GM04504 (cell line): ENCODE measurements at places on chromosomes 7 and 10.
A peak's percentile ranks its signal among the peaks of the same experiment; 100 is the strongest.

DNA sequence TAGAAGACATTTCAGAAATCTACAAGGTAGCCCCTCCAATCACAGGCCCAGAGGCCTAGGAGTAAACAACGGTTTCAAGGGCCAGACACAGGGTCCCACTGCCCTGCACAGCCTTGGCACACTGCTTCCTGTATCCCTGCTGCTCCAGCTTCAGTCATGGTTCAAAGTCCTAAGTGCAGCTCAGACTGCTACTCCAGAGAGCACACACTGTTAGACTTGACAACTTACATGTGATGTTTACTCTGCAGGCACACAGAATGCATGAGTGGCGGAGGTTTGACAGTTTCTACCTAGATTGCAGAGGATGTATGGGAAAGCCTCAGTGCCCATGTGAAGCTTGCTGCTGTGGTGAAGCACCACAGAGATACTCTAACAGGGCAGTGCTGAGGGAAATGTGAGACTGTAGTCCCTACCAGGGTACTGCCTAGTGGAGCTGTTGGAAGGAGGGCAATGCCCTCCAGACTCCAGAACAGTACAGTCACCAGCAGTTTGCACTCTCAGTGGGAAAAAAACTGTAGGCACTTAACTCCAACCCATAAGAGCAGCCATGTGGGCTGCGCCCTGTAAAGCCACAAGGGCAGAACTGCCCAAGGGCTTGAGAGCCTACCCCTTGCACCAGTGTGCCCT, 270.0 kb downstream of the ZWINT start:
- no peak for DNase-seq

GRCh38 chr7:135919071-135919841, 57.9 kb downstream of the MTPN start:
- no peak for DNase-seq

DNA sequence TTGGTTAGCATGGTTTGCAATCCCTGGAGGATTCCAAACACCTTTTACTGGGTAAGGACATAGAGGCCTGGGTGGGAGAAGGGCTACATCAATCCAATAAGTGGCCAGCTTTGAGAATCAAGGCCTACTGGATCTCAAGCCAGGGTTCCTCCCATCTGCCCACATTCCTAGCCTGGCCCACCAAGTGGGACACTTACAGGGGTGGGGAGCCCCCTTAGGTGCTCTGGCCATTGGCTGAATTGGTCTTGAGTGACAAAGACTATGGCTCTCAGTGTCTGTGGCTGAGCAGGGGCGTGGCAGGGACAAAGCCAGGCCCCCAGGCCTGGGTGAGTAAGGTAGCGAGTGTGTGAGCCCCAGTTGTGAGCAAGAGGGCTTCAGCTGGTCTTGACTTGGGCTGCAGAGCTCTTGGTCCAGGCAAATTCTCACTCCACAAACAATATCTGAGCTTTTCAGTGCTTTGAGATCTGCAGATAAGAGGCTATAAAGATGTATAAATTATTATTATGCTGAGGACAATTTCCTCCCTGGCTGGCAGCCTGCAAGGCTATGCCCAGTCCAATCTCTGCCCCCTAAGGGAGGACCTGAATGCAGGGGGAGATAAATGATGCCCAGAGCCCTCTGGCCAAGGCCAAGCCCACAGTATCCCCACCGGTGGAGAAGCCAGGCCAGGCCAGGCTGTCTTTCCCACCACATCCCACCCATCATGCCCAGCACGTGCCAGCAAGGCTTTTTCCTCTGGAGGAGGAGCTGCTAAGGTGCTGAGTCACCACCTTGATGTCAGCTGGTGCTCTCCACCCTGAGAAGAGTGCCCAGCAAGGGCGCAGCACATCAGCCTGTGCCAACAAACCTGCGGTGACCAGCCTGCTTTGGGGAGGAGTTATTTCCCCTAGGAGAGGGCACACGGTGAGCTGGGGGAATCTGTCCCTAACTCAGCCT, 80.7 kb upstream of the DUSP5 start:
- DNase-seq = no peak

GRCh38 chr7:55240418-55241142, 124.6 kb upstream of the LANCL2 start:
- DNase-seq = no peak

GRCh38 chr10:29535012-29535777, 99.6 kb downstream of the SVIL start:
- peak; percentile 74 for DNase-seq

DNA sequence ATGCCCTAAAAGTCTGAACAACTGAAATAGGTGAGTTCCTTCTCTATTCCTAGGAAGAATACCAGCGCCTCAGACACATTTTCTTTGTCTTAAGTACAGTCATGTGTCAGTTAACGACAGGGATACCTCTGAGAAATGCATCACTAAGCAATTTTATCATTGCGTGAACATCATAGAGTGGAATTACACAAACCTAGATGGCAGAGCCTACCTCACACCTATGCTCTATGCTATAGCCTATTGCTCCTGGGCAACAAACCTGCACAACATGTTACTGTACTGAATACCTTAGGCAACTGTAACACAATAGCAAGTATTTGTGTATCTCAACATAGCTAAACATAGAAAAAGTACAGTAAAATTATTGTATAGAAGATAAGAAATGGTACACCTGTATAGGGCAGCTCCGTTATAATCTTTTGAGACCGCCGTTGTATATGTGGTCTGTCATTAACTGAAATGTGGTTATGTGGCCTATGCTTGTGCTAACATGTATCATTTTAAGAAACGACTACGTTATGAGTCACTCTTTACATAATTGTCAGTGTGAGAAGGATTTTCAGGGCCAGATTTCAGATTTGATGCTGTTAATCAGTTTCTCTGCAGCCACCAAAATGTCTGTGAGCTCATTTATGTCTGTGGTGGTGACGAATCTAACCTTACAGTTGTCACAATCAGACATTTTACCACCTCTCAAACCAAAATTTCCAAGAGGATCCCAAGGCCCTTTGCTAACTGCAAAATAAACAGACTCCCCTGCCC, 66.1 kb upstream of the STK17A start:
- no peak for DNase-seq

- DNase-seq = peak; percentile 24
These were observed 119.6 kb downstream of the PRKAG2 start for GRCh38 chr7:151757274-151757673.

DNA sequence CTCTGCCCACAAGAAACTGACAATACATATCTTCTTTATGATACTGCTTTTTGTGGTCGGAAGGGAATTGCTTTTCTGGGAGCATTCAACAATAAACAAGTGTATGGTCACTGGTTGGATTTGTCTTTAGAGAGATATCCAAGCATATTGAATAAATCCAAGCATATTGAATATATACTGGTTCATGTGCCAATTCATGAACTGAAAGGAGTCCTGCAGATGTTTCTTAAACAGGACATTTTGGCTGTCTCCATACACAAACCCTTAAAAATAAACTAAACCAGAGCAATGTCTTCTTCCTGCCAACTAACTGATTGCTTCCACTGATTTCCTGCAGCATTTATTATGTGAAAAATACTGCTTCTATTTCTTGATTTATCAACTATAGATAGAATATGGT, 173.9 kb downstream of the FOXP2 start:
- DNase-seq = no peak

- DNase-seq = no peak
These were observed 28.9 kb upstream of the RBM20 start for GRCh38 chr10:110615057-110615747.

DNA sequence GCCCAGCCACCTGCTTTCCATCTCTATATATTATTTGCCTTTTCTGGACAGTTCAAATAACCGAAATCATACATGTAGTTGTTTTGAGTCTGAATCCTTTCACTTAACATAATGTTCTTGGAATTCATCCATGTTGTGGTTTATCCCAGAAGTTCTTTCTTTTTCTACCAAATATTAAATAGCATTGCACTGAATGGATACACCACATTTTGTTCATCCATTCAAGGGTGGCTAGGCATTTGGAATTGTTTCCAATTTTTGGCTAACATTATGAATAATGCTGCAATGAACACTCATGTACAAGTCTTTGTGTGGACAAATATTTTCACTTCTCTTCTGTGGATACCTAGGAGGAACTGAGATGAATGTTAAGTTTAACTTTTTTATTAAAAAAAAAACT, 18.0 kb downstream of the DNAJC1 start:
- DNase-seq = no peak

DNA sequence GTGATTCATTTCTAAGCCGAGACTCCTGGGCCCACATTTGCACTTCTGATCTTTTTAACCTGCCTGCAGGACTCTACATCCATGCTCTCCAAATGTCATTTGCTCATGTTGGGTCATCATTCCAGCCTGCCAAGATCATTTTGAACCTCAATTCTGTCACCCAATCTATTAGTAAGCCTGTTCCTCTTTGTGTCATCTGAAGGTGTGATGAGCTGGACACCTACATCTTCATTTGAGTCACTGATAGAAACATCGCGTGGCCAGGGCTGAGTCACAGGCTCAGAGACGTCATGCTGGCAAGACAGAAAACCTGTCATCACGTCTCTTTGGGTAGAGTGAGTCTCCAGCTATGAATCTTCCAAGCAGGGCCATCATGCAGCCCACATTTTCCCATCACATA, 65.3 kb upstream of the SLF2 start:
- no peak for DNase-seq

GRCh38 chr10:71462062-71462935, 65.6 kb downstream of the CDH23 start:
- DNase-seq = no peak

- DNase-seq = no peak
These were observed 66.0 kb upstream of the FHIP2A start for GRCh38 chr10:114755537-114755936.

DNA sequence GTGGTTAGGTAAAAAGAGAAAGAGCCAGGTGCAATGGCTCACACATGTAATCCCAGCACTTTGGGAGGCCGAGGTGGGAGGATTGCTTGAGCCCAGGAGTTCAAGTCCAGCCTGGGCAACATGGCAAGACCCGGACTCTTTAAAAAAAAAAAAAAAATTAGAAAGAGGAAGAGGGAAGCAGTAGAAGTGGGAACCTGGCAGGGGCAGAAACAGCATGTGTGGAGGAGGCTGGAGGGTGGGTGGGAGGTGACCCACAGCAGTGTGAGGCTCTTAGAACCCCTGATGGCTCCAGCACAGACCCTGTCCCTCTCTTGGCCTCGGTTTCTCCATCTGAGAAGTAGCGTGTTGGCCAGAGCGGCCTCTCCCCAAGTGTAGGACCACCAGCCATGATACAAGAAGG, 4.9 kb upstream of the CCL24 start:
- no peak for DNase-seq

GRCh38 chr10:73247509-73248258, 629 bp upstream of the DNAJC9 start:
- no peak for DNase-seq

- DNase-seq = no peak
These were observed 75.2 kb downstream of the CDH23 start for GRCh38 chr10:71471957-71472365.

GRCh38 chr10:102289356-102289755, 44.0 kb downstream of the GBF1 start:
- DNase-seq = no peak
